Activated CD4-positive, alpha-beta T cell treated with anti-CD3 and anti-CD28 coated beads for 24 hours (primary cell): ENCODE measurements at places on chromosomes 11 and 22.

- no peak for DNase-seq
Measured at GRCh38 chr11:128105950-128106349, 481.4 kb downstream of the ETS1 start.

- no peak for DNase-seq
Measured at GRCh38 chr11:64789331-64790204, 11.2 kb upstream of the SF1 start.

DNA sequence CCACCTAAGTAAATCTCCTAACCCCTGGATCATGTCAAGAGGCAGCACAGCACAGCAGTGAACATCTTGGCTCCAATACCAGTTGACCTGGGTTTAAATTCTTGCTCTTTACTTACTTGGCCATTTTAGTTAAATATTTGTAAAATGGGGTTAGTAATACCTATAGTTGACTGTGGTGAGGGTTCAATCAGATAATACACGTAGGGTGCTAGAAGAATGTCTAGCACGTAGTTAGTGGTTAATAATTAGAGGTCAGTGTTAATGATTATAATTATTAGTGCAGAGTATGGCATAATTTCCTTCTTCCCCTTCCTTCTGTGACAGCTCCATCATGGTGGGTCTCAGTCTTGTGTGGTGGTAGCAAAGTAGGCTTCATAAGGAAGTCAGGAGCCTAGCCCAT, 520.8 kb downstream of the INSC start:
- no peak for DNase-seq

GRCh38 chr11:70146299-70146698, 56.8 kb upstream of the FADD start:
- DNase-seq = no peak

GRCh38 chr11:46663277-46663940, 37.0 kb downstream of the ARHGAP1 start:
- DNase-seq = no peak

GRCh38 chr11:84290647-84291046, 1004.5 kb upstream of the CCDC90B start:
- no peak for DNase-seq

GRCh38 chr11:37353192-37353591, 755.2 kb upstream of the RAG2 start:
- no peak for DNase-seq

DNA sequence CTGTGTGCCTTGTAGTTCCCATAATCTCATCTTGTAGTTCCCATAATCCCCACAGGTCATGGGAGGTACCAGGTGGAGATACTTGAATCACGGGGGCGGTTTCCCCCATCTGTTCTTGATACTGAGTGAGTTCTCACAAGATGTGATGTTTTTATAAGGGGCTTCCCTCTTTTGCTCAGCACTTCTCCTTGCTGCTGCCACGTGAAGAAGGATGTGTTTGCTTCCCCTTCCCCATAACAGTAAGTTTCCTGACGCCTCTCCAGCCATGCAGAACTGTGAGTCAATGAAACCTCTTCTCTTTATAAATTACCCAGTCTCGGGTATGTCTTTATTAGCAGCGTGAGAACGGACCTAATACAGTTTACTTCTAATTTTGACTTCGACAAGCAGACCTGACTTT, 14.0 kb upstream of the SMIM38 start:
- DNase-seq = no peak

- DNase-seq = no peak
Measured at GRCh38 chr11:26134481-26135355, 197.2 kb upstream of the ANO3 start.

- DNase-seq = no peak
Measured at GRCh38 chr11:7936615-7937014, 4.9 kb downstream of the OR10A3 start.

DNA sequence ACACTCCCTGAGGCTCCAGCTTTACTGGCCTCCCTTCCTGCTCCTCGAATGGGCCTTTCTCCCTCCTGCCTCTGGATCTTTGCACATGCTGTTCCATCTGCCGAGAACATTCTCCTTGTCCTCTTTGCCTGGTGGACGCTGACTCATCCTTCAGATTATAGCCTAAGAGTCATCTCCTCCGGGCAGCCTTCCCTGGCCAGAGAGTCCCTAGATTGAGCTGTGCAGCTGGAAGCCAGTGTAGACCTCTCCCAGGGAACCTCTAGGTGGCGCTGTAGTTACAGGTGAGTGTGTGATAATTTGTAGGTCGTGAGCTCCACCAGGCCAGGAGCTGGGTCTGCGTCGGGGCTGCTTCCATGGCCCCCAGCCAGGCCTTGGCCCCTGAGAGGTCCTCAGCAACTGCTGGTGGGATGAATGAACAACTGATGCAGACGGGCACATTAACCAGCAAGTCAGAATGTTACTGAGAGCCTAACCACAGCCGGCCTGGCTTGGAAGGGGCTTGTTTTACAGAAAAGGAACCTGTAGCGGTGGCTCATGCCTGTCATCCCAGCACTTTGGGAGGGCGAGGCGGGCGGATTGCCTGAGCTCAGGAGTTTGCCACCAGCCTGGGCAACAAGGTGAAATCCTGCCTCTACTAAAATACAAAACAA, 8.7 kb downstream of the PNPLA5 start:
- DNase-seq = peak; percentile 34
